Uterus (tissue), 4 donors: ENCODE measurements at places on chromosomes 1 and 21. TPM values are rescaled to one million over a fixed set of nuclear protein-coding genes. Genes with fewer than 3 reads are reported as not detected.

- no peak for DNase-seq
Measured at GRCh38 chr1:53272349-53272748, 34.0 kb upstream of the MAGOH start.

GRCh38 chr1:119008483-119009311 lies 20.6 kb upstream of the TBX15 start:
- DNase-seq = no peak

GRCh38 chr1:177411381-177411780 lies 240.6 kb downstream of the BRINP2 start:
- no peak for DNase-seq

DNA sequence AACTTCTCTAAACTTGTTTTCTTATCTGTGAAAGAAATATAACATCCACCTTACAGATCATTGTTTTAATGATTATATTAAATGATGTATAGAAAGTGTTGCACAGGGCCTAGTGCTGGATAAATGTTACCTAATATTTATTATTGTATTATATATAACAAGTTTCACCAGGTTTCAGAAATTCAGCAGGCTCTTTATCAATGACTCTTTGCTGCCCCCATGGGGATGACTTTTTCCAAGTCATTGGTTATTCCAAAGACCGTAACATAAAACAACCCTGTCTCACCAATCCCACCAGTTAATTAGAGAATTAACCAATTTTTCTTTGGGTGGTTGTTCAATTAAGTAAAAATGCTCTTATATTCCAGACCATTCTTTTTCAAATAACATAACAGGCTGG lies 7.3 kb upstream of the DEDD start:
- no peak for DNase-seq

GRCh38 chr1:202578565-202578964 lies 131.7 kb downstream of the SYT2 start:
- DNase-seq = no peak

DNA sequence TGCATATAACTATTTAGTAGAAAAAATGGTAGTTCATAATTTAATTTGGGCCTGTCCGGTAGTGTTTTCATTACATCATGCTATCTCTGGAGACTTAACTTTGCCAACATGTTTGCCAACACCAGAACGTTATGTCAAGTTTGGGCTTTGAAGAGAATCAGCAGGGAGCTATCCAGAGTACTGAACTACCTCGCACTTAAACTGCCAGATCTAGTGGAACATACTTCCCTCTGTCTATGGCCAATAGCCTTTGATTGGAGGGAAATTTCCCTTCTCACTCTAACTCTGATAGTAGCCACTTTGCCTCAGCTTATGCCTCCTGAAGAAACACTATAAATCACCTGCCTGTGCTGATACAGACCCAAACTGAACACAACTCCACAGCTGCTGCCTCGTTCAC lies 10.0 kb downstream of the LRRC53 start:
- DNase-seq = no peak

DNA sequence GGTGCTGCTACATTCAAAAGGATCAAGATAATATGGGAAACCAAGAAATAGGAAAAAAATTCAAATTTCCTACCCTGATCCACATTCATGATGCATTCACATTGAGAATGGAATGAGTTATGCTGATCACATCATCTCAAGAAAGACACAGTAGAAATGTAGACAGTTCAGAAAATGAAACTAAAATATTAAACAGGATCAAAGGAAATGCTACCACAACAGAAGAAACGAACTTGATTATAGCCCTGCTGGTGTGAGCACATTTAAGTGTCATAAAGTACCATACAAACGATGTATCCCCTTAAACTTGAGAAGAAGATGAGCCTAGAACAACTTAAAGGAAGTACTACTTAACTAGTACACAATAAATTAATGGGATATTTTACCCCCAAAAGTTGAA lies 21.3 kb downstream of the SYDE2 start:
- DNase-seq = no peak

DNA sequence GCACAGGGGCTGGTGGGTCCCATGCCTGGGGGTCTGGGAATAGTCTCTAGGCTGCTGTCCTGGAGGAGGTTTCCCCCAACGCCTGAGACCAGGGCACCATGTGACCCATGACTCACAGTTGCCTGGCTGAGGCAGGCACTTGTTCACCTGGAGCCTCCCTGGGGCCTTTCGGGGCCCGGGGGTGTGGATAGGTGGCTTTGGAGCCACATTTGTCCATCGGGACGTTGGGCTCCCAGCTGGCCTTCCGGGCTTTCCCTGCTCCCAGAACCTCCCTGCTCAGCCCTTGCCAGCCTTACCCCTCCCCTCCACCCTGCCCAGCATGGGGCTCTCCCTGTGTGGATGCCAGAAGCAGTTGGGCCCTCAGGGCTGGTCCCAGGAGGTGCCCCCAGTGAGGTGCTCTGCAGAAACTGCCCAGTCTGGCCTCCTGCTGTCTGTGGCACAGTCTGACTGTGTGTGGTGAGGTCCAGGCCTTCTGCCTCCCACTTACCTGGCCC lies 14.2 kb downstream of the COL6A1 start:
- peak; percentile 55 for DNase-seq

GRCh38 chr1:201171063-201172036 lies 17.1 kb upstream of the TMEM9 start:
- DNase-seq = peak; percentile 31

- no peak for DNase-seq
Measured at GRCh38 chr1:160216301-160216700, 11.1 kb downstream of the PEA15 start.

DNA sequence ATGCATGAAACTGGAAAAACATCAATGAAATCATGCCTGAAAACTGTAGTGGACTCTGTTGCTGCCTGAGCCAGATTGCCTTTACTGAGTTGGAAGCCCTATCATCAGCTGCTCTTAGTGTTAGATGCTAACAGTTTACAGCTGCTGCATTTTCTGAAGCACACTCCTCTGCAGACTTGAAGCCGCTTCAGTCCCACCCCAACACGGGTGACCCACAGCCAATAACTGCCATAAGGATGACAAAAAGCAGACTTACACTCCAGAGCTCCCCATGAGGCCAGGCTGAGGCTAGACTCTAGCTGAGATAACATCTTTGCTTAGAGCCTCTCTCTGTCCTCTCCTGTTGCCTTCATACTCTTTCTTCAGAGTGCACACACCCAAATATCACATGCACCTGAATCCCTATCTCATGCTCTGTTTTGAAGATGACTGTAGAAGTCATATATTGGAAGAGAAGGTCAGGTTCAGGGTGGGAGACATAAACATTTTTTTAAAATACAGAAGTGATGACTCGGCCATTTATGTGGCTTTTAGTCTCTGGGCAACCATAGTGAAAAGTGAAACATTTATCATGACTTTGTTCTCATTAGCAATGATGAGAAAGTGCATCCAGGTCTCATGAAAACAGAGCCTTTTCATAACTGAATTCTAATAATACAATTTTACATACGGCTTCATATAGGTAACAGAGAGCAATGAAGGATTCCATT lies 161.0 kb downstream of the KCNK2 start:
- no peak for DNase-seq

- no peak for DNase-seq
Measured at GRCh38 chr1:76086109-76086508, 11.6 kb downstream of the ST6GALNAC3 start.

Gene CTSK
- total RNA-seq = 122 TPM

Gene RAVER2
- 10.6 TPM for total RNA-seq

Gene S100A7
- total RNA-seq = not detected

Gene DNASE2B
- total RNA-seq = not detected
